Left renal pelvis (tissue), 4 donors: ENCODE measurements at places on chromosomes 7 and 10.
A peak's percentile ranks its signal among the peaks of the same experiment; 100 is the strongest.

- no peak for DNase-seq
These were observed 31.3 kb upstream of the STOX1 start for GRCh38 chr10:68795886-68796532.

- no peak for DNase-seq
These were observed 72.0 kb upstream of the TES start for GRCh38 chr7:116138202-116138801.

- DNase-seq: no peak
These were observed 87.8 kb downstream of the ZRANB1 start for GRCh38 chr10:125029584-125030242.

GRCh38 chr10:10094691-10095090, 923.0 kb upstream of the CELF2 start:
- no peak for DNase-seq

GRCh38 chr10:29269486-29269885, 19.4 kb upstream of the LYZL1 start:
- no peak for DNase-seq

GRCh38 chr7:102111061-102112041, 175.3 kb upstream of the SH2B2 start:
- DNase-seq: no peak

GRCh38 chr7:118753479-118753878, 529.0 kb downstream of the ANKRD7 start:
- no peak for DNase-seq

DNA sequence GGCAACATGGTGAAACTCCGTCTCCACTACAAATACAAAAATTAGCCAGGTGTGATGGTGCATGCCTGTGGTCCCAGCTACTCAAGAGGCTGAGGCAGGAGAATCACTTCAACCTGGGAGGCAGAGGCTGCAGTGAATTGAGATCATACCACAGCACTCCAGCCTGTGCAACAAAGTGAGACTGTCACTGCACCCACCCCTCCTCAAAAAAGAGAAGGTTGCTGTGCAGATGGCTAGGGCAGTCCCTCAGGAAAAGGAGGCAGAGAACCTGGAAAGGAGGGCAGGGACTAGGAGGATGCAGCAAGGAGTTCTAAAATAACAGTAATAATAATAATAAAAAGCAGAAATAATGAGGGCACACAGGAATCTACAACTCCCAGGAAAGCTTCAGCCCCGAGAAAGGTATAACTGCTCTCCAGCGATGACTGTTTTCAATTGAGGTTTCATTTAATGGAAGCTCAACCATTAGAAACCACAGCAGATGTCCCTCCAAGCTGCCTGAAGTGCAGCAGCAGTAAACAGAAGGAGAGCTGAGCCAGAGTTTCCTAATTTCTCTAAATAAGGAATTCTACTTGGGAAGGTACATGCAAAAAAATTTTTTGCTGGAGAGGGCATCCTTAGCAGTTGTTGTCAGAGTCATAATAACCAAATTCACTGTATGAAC, 326.5 kb downstream of the GATA3 start:
- no peak for DNase-seq

DNA sequence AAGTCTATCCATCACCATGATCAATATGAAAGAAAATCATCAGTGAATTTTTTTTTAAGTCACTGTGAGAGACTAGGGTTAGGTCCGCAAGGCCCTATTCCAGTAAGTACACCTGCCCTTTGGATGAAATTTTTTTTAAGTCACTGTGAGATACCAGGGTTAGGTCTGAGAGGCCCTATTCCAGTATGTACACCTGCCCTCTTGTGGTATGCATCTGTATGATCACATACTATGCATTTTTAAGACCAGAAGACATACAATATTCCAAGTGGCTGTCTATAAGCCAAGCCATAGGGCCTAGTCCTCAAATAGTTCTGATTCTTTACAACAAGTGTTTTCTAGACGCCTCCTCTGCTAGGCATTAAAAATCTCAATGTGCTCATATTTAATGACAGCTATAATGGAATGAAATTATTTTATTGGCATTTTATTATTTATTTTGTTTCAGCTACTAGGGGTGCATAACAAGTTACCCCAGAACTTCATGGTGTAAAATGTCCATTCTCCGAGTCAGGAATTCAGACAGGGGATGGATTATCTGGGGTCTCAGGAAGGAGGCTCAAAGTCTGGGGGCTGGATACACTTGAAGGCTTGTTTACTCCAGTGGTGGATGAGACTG, 53.1 kb downstream of the TEX36 start:
- peak; percentile 20 for DNase-seq

DNA sequence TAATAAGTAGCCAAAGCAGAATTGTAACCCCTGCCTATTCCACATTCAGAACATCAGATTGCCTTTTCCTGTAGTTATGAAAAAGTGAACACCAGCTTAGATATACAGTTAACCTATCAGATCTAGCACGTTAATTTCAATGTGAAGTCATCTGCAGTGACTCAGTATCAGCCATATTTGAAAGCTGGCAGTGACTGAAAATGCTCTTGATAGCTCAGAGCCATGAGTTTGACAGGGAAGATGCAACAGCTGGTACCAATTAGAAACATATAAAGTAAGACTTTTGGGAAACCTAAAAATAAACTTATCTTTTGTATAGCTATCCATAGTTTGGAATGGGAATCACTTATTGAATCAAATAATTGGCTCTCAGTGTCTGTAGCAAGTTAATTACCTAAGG, 284.1 kb upstream of the NPSR1 start:
- no peak for DNase-seq

DNA sequence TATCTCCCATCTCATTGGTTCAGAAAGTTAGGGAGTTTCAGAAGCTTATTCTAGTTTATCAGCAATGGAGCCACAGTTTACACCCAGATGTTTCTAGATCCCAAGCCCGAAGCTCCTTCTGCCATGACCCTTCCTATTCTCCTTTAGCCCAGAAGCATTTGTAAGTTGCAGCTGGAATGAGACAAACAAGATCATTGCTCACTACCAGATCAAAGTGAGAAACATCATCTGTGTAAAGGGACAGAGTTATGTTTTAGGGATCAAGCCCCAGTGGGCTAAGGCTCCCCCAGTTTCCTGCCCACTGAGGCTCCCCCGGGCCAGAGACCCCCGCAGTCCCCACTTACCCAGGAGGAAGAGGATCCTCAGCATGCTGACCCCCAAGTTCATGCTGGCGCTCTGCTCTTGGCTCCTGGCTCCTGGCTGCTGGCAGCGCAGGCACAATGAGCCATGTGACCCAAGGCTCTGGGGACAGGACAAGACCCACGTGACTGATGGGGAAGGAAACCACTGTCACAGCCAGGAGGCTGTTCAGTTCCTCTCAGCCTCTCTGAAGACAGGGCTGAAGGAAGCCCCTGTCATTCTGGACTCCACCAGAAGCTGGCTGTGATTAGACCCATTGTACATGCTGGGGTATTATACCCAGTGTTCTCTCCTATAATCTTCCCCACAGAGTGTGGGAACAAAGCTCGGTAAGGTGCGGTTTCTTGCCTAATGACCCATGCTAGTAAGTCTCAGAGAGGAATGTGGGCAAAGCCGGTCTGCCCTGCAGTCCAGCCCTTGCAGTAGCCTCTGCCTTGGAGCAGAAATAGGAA, at the start of gene TMEM273:
Gene TMEM273, minus strand, starts transcription at position 442 of the 812 bp plus-strand sequence. Its CDS starts 55 bp downstream, at position 387.
- DNase-seq: no peak

- no peak for DNase-seq
These were observed 279.7 kb upstream of the MGMT start for GRCh38 chr10:129187331-129187730.

DNA sequence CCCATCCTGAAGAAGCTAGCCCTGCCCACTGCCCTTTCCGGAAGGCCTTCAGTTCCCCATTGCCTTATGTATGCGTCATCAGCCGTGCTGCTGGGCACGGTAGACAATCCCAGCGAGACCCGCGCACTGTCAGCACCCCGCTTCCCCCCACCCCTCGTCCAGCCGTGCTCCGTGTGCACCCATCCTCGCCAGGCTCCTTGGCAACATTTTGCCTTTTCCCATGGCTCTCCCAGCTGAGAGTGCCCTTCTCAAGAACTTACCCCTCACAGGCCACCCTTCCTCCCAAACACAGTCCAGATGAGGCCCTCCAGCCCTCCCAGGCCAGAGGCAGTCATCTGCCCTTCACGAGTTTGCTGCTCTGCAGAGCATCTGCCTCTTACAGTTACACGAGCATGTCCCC, 633.8 kb upstream of the FOXK1 start:
- no peak for DNase-seq

- DNase-seq: no peak
These were observed 18.8 kb downstream of the FIGNL1 start for GRCh38 chr7:50431316-50431715.

DNA sequence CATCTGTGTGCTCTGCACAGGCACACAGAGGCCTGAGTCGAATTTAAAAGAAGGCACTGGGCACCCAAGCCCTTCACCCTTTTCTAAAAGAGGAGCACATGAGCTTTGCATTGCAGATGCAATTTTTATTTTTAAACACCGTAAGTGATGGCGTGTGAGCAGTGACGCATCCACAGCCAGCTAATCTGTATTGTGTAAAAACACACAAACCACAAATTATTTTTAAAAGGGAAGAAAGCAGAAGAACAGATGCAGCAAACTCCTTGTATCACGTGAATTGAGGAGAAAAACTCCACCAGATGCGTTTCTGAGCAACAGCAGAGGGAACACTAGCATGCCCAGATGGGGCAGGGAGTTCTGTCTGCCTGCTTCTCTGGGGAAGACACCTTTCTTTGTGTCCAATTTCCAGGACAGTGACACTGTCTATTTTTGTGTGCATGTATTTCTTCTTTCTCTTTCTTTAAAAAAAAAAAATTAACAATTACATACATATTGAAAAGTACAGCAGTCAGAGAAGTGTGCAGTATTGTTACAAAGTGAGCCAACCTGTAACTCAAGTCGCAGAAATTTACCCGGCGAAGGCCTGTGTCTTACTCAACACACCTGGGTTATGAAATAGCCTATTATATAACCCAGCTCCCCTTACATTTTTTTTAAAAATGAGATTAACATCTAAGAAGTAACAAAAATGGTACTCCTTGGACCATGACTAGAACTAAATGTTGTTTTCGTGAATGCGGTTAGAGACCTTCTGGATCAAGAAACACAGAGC, 39.2 kb downstream of the EEPD1 start:
- no peak for DNase-seq

GRCh38 chr7:32459788-32460187, 30.4 kb downstream of the LSM5 start:
- no peak for DNase-seq

DNA sequence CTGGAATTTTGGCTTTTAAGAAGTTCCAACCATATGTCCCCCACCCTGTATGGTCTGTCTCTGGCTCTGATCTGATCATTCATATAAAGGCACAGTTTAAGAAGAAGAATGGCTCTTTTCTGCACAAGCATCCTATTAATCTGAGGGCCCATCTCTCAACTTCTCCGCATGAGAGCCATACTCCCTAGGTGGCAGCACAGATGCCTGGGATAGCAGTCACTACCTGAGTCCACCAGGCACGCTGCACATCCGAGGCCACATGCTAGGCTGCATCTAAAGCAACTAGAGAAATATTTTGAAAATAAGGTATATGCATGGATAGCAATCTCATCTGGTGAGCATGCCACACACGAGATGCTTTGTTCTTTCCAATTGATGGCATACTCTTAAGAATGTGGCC, 565.5 kb downstream of the PARD3 start:
- DNase-seq: no peak

DNA sequence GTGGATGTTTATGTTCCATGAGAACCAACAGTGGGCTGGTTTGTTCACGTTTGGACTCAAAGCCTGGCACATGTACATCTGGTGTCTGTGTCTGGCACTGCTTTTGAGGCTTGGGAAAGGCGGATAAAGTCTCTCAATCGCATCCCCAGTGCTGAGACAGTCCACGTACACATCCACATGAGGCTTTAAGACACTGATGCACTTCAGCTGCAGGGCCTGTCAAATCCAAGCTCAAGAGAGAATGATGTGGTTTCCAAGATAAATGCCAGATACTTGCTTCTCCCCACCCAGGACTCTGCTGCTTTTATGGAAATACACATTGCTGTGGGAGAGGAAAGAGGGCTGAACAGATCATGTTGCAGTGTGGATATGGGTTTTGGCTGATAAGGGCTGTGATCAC, 178.4 kb downstream of the ADARB2 start:
- no peak for DNase-seq

DNA sequence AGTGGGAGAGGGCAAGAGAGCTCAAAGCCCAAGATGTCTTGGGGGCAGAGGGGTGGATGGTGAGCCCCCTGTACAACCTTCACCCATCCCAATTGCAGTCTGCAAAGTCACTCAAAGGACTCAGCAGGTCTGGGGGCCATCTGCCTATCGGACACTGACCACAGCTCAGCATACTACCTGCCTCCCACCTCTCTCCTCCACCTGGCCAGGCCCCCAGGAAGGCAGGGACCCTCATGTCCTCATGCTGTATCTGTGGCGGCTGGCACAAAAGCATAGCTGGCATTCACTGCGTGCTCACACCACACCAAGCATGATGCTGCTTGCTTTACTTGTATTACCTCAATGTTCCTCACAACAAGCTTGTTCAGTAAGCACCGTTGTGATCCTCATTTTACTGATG, 16.2 kb upstream of the CRHR2 start:
- DNase-seq: no peak

DNA sequence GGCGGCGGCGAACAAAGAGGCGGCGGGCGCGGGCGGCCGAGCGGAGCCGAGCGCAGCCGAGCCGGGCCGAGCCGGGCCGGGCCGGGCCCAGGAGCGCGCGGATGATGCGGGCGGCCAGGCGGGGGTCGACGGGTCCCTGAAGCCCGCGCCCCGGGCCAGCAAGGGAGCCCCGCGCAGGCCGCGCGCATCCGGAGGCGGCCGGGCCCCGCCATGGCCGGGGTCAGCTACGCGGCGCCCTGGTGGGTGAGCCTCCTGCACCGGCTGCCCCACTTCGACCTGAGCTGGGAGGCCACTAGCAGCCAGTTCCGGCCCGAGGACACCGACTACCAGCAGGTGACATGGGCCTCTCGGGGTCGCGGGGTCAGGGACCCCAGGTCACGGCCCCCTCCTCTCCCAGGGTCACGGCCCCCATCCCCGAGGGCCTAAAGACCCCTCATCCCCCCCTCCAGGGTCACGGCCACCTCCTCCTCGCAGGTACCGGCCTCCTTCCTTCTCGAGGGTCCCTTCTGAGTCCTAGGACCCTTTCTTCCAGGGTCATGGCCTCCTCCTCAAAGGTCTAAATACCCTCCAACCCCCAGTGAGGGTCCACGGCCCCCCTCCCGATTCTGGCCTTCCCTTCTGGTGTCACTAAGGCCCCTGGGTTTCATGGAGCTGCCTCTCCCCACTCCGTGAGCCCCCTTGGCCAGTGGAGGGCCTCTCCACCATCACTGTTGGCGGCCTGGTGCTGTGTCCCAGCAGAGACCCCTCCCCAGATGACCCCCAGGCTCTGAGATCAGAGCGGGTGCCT, at the start of gene TTYH3:
Gene TTYH3, plus strand, starts transcription at position 41 of the 787 bp plus-strand sequence. Its CDS starts 170 bp downstream, at position 211.
- no peak for DNase-seq

DNA sequence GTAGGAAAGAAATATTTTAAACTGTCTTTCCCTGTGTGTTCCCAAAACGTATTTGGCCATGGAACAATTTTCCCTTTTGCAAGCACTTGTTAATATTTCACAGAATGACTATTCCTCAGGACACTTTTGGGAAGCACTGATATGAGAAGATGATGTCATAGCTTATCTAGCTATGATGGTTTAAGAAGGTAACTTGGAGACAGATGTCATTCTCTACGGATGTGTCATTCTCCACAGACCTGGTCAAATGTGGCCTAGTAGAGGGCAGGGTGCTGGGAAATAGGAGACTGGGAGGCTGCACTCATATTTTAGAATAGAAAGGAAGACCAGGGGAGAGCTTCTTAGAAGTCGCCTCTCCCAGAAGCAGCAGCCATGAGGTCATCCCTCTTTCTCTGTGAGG, 220.7 kb upstream of the GLI3 start:
- DNase-seq: no peak
